ENCODE measurements at places on chromosomes 1 and 21. TPM values are rescaled to one million over a fixed set of nuclear protein-coding genes. Genes with fewer than 3 reads are reported as not detected.
A peak's percentile ranks its signal among the peaks of the same experiment; 100 is the strongest.

The DCST1 gene
- total RNA-seq: not detected

The GBP4 gene
- total RNA-seq: 6.4 TPM

The MYBPHL gene
- total RNA-seq: 1.2 TPM

DNA sequence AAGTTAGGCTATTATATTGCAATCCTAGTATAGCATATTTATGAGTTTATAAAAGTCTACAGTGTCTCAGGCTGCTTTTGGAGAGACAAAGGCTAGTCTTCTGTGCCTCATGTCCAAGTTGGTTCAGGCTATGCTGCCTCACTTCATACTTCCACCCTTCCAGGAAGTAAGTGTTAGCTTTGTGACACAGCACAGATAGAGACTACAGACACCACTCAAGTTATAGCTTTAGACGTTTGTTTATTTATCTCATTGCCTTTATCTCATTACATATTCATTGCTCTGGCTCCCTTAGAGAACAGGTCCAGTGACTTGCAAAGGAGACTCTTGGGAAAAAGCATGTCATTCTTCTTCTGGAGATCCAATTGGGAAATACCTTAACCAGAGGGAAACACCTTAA lies 22.6 kb upstream of the GBP4 start:
- DNase-seq: no peak

DNA sequence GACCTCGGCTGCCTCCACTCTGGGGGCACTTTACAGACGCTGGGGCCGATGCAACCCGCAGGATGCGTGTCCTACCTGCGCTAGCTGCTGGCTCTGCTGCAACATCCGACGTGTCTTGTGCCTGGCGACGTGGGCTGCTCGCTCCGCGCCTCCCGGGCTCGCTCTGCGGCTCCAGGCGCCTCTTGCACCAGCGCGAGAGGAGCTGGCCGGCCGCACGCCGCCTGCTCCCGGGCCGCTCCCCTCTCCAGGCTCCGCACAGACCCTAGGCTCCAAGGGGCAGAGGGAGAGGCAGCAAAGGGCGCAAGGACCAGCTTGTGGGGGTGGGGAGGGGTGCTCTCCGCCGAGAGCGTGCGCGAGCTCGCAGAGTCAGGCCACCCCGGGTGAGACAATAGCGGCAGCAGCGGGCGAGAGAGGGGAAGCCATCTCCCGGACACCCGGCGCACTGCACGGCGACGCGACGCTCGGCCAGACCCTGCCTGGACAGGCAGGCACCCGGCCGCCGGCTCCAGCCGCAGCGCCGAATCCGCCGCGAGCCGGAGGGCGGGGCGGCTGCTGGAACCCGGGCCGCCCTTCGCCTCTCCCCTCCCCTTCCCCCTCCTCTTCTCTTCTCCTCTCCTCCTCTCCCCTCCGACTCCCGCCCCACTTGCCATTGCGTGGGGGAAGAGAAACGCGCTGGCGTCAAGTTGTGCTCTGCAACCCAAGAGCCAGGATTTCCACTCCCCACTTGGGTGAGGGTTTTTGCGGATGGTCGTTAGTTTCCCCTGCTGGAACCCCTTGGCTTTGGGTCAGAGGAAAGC lies at the start of gene PIK3C2B:
Gene PIK3C2B (minus strand): TSS at position 525 of the 797 bp plus-strand sequence. CDS start 25,003 bp downstream, outside the sequence.
- DNase-seq: peak; percentile 90

GRCh38 chr21:18646116-18646515 lies 242.5 kb upstream of the TMPRSS15 start:
- DNase-seq: no peak

DNA sequence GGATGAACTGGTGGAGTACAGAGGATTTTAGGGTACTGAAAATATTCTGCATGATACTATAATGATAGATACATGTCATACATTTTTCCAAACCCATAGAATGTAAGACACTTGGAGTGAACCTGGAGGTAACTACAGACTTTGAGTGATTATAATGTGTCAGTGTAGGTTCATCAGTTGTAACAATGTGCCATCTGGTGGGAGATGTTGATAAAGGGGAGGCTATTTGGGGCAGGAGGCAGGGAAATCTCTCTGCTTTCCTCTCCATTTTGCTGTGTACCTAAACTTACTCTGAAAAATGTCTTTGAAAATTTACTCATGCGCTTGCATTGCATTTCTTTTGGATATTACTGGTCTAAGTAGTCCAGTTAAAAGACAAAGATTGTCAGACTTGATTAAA lies 35.2 kb downstream of the PTBP2 start:
- no peak for DNase-seq

Measured in cardiac septum (tissue), 1 donor.